ENCODE measurements at places on chromosomes 4 and X. TPM values are rescaled to one million over a fixed set of nuclear protein-coding genes. Genes with fewer than 3 reads are reported as not detected.

Gene AASDH
- total RNA-seq: 12.1 TPM

Gene CLRN2
- total RNA-seq: not detected

GRCh38 chrX:45735571-45735970 is 534.9 kb upstream of the DIPK2B start:
- no peak overlapping the region for H3K27ac ChIP-seq
- H3K36me3 ChIP-seq: peaks cover 7% of the 10 kb centered on the region
- H3K4me1 ChIP-seq: no peaks in the 10 kb centered on the region
- H3K27me3 ChIP-seq: no peaks in the 10 kb centered on the region

GRCh38 chr4:26055855-26056254 is 141.8 kb downstream of the SMIM20 start:
- no peaks in the 10 kb centered on the region for H3K36me3 ChIP-seq
- H3K27me3 ChIP-seq: peaks cover 7% of the 10 kb centered on the region
- H3K4me1 ChIP-seq: peaks cover 6% of the 10 kb centered on the region
- DNase-seq: no peak
- no peak overlapping the region for H3K4me3 ChIP-seq

Gene BEX3
- 242 TPM for total RNA-seq

GRCh38 chr4:71980976-71981375 is 50.8 kb upstream of the NPFFR2 start:
- H3K27ac ChIP-seq: no peak overlapping the region
- no peak overlapping the region for H3K4me3 ChIP-seq
- no peak for DNase-seq
- H3K4me1 ChIP-seq: no peaks in the 10 kb centered on the region
- no peaks in the 10 kb centered on the region for H3K27me3 ChIP-seq

Gene C4orf50
- total RNA-seq: 0.56 TPM

DNA sequence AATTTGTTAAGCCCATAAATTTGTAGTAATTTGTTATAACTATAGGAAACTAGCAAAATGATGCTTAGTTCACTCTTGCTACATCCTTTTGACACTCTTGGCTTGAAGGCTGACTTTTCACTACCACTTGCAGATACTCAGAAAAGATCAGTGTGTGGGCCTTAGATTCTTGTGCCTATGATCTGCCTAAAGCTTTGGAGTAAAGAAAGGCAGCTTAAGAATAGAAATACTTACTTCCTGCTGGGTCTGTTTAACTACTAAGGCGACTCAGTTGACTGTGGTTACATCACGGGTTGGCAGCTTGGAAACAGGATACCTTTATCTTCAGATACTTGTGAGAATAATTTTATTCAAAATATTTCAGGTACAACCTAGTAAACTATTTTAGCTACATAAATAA is 201.4 kb upstream of the FMR1 start:
- DNase-seq: no peak
- no peak overlapping the region for H3K4me3 ChIP-seq
- no peak overlapping the region for H3K27ac ChIP-seq
- H3K36me3 ChIP-seq: no peaks in the 10 kb centered on the region
- H3K27me3 ChIP-seq: peaks cover 4% of the 10 kb centered on the region

GRCh38 chr4:145734031-145734430 is 54.1 kb downstream of the C4orf51 start:
- no peaks in the 10 kb centered on the region for H3K36me3 ChIP-seq
- peaks cover 2% of the 10 kb centered on the region for H3K27me3 ChIP-seq
- peak overlapping the region; percentile 79 for H3K4me3 ChIP-seq
- peaks cover 11% of the 10 kb centered on the region for H3K4me1 ChIP-seq
- peak overlapping the region; percentile 59 for H3K27ac ChIP-seq
- no peak for DNase-seq

- no peaks in the 10 kb centered on the region for H3K27me3 ChIP-seq
- peaks cover 1% of the 10 kb centered on the region for H3K4me1 ChIP-seq
- H3K27ac ChIP-seq: no peak overlapping the region
- H3K4me3 ChIP-seq: no peak overlapping the region
- no peaks in the 10 kb centered on the region for H3K36me3 ChIP-seq
- DNase-seq: no peak
These were observed 136.6 kb downstream of the FBXW7 start for GRCh38 chr4:152399246-152399645.

GRCh38 chrX:73916931-73917667 is 354.1 kb downstream of the CHIC1 start:
- H3K4me3 ChIP-seq: no peak overlapping the region
- H3K27me3 ChIP-seq: no peaks in the 10 kb centered on the region
- no peaks in the 10 kb centered on the region for H3K36me3 ChIP-seq
- H3K27ac ChIP-seq: no peak overlapping the region

GRCh38 chr4:24932515-24933225 is 19.8 kb upstream of the CCDC149 start:
- H3K4me3 ChIP-seq: no peak overlapping the region
- H3K4me1 ChIP-seq: no peaks in the 10 kb centered on the region
- H3K27ac ChIP-seq: no peak overlapping the region

GRCh38 chrX:133638285-133638684 is 223.0 kb upstream of the GPC4 start:
- peaks cover 1% of the 10 kb centered on the region for H3K27me3 ChIP-seq
- no peak overlapping the region for H3K27ac ChIP-seq
- no peaks in the 10 kb centered on the region for H3K36me3 ChIP-seq

Gene ARHGAP36
- 0.27 TPM for total RNA-seq

Gene CSAG3
- total RNA-seq: 7.4 TPM

GRCh38 chr4:1830642-1831228 is 25.2 kb downstream of the LETM1 start:
- no peak overlapping the region for H3K27ac ChIP-seq
- no peaks in the 10 kb centered on the region for H3K27me3 ChIP-seq
- H3K4me1 ChIP-seq: peaks cover 6% of the 10 kb centered on the region
- DNase-seq: no peak
- H3K4me3 ChIP-seq: no peak overlapping the region

DNA sequence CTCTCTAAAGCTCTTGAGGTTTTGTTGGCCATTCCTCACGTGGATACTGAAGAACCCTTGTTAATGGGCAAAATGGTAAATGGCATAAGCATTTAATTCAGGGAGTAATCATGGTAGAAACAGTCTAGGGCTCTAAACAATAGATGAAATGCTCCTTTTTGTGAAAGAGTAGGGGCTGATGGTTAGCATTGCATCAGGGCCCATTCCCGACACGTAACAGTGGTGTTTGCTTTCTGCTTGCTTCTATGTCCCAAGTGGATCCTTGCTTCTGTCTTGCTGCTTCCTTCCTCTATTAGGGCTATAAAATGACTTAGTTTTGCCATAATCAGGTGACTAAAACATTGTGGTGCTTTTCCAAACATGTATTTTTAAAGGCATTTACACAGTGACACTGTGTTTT is 230.9 kb upstream of the AFF2 start:
- peaks cover 6% of the 10 kb centered on the region for H3K4me1 ChIP-seq
- H3K27me3 ChIP-seq: peaks cover 2% of the 10 kb centered on the region
- H3K36me3 ChIP-seq: no peaks in the 10 kb centered on the region
- DNase-seq: no peak

- peak overlapping the region; percentile 67 for H3K27ac ChIP-seq
- H3K4me3 ChIP-seq: no peak overlapping the region
- DNase-seq: no peak
These were observed 494.1 kb downstream of the CENPC start for GRCh38 chr4:67051000-67051789.

Gene PRKG2
- 29.7 TPM for total RNA-seq

Gene IL2
- total RNA-seq: not detected

Gene MMAA
- 3.5 TPM for total RNA-seq

Gene PAGE5
- total RNA-seq: not detected

GRCh38 chrX:29083823-29084222 is 496.6 kb downstream of the IL1RAPL1 start:
- no peak for DNase-seq
- H3K4me3 ChIP-seq: no peak overlapping the region
- no peaks in the 10 kb centered on the region for H3K27me3 ChIP-seq
- H3K27ac ChIP-seq: no peak overlapping the region
- no peaks in the 10 kb centered on the region for H3K36me3 ChIP-seq
- no peaks in the 10 kb centered on the region for H3K4me1 ChIP-seq

DNA sequence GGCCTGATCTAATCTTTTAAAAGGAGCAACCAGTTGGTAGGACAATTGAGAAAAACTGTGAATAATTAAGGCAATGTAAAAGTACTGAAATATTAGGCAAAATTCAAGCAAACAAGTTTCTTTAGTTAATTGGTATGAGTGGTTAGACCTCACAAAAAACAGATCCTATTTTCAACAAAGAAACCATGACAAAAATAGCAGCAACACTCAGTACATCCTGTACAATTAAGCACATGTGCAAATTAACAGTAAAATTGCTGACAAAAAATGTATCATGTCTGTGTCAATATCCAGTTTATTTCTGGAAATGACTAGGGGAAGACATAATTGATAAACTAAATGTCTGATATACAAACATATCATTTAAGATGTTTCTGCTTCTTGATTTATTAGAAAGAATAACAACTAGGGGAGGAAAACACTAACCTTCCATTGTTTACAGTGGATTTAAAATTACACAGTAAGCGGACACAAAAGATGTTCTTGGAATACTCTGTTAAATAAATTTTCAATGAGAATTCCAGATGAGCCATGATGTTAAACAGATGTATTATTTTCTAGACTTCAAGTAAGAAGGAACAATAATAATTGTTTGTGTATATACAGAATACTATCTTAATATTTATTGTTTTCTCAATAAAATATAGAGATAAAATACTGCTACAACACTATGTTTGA is 638.9 kb downstream of the SPRY1 start:
- no peak for DNase-seq
- H3K4me3 ChIP-seq: no peak overlapping the region
- H3K4me1 ChIP-seq: peaks cover 8% of the 10 kb centered on the region
- no peaks in the 10 kb centered on the region for H3K36me3 ChIP-seq
- H3K27ac ChIP-seq: no peak overlapping the region

DNA sequence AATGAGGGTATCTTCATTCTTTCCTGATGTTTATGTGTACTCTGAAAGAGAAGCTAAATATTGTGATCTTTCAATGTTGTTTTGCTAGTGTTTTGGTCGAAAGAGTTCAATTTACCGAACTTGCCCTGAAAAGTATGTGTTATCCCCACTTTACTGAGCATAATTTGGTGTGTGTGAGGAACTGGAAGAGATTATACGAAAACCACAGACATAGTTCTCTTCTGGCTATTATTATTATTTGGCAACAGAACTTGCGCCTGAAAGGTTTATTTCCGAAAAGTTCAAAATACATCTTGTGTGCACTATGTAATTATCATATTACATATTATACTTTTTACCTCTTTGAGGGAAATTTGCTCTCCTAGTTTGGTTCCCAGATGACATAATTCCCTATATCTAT is 232.5 kb upstream of the INTU start:
- H3K4me1 ChIP-seq: no peaks in the 10 kb centered on the region
- no peaks in the 10 kb centered on the region for H3K36me3 ChIP-seq
- H3K27me3 ChIP-seq: no peaks in the 10 kb centered on the region
- no peak overlapping the region for H3K27ac ChIP-seq
- no peak for DNase-seq

DNA sequence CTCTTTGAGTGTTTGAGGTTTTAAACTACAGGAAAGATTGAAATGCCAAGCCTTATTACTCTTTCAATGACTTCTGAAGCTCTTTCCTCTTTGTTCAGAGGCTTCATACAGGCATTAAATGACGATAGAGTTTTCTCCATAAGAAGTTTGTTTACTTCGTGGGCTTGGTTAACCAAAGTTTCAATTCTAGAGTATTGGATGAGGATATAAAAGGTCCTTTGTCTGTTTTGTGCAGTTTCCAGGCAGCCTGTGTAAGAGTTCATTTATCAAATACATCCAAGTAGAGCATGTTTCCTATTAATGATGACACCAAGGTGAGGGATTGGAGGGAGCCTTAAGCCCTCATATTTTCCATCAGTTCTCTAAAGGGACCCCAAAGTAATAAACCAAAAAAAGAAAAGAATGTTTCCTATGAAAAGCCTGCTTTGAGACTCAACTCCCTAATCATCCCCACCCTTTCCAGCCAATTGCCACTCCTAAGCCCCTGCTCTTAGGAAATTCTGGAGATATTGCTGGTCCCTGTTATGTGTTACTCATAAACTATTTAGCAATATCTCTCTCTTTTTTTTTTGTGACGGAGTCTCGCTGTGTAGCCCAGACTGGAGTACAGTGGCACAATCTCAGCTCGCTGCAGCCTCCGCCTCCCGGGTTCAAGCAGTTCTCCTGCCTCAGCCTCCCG is 106.2 kb upstream of the IL13RA1 start:
- H3K27ac ChIP-seq: no peak overlapping the region
- no peaks in the 10 kb centered on the region for H3K4me1 ChIP-seq
- no peak for DNase-seq
- H3K4me3 ChIP-seq: no peak overlapping the region

DNA sequence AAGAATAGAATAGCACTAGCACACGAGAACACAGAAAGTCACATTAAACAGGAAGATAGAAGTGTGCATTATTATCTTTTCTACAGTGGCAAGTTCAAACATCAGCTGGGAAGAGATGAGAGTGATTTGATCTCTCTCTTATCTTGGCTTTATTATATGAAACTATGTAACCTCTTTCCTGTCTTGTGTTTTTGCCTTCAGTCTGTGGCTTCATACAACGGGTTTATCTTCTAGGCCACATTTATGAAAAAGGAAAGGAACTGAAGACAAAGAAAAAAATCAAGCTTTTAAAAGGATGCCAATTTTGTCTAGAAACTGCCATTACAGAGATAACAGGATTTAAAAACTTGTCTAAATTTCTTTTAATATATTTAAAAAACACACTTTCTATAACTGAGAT is 983.6 kb downstream of the RPA4 start:
- no peak for DNase-seq
- no peaks in the 10 kb centered on the region for H3K4me1 ChIP-seq
- H3K36me3 ChIP-seq: no peaks in the 10 kb centered on the region
- no peak overlapping the region for H3K27ac ChIP-seq
